ENCODE measurements at places on chromosomes 5 and 9. TPM values are rescaled to one million over a fixed set of nuclear protein-coding genes. Genes with fewer than 3 reads are reported as not detected.

DNA sequence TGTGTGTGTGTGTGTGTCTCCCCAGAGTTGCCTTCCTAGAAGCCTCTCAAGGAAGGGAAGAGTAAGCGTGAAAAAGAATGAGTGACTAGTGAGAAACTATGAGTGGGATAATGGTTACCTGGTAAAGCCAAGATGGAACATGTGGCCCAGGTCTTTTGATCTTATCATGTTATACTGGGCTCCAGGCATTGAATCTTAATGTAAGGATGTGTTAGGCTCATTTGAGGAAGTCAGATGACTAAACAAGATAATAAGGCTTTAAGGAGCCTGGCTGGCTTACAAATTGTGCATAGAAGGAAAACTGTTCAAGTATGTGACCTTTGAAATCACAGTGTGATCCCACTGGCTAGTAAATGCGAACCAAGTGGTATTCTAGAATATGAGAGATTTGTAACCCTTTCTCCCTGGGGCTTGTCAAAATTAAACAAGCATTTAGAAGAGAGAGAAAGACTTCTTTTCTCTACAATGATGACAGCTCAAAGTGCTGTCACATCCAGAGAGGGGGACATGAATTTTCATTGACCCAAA is 29.9 kb upstream of the HMHB1 start:
- no peak overlapping the region for H3K27ac ChIP-seq
- no peak overlapping the region for H3K4me3 ChIP-seq
- H3K27me3 ChIP-seq, result no peaks in the 10 kb centered on the region
- no peaks in the 10 kb centered on the region for H3K4me1 ChIP-seq

- no peaks in the 10 kb centered on the region for H3K4me1 ChIP-seq
- no peak overlapping the region for H3K4me3 ChIP-seq
- H3K27ac ChIP-seq, result no peak overlapping the region
- H3K36me3 ChIP-seq, result no peaks in the 10 kb centered on the region
- no peak for DNase-seq
Measured at GRCh38 chr5:116152169-116152568, 67.3 kb downstream of the COMMD10 start.

- peak overlapping the region; percentile 80 for H3K4me3 ChIP-seq
- no peak overlapping the region for H3K27ac ChIP-seq
- H3K4me1 ChIP-seq, result peaks cover 35% of the 10 kb centered on the region
- no peaks in the 10 kb centered on the region for H3K36me3 ChIP-seq
Measured at GRCh38 chr5:119072496-119072895, 1.6 kb downstream of the DMXL1 start.

- no peak for DNase-seq
- no peaks in the 10 kb centered on the region for H3K27me3 ChIP-seq
- H3K27ac ChIP-seq, result no peak overlapping the region
- no peaks in the 10 kb centered on the region for H3K36me3 ChIP-seq
- H3K4me3 ChIP-seq, result no peak overlapping the region
Measured at GRCh38 chr9:110769667-110770066, 101.1 kb downstream of the MUSK start.

- H3K4me1 ChIP-seq, result no peaks in the 10 kb centered on the region
- no peak overlapping the region for H3K27ac ChIP-seq
- H3K27me3 ChIP-seq, result no peaks in the 10 kb centered on the region
- H3K36me3 ChIP-seq, result no peaks in the 10 kb centered on the region
- DNase-seq, result no peak
Measured at GRCh38 chr5:91538179-91538578, 155.1 kb upstream of the ARRDC3 start.

DNA sequence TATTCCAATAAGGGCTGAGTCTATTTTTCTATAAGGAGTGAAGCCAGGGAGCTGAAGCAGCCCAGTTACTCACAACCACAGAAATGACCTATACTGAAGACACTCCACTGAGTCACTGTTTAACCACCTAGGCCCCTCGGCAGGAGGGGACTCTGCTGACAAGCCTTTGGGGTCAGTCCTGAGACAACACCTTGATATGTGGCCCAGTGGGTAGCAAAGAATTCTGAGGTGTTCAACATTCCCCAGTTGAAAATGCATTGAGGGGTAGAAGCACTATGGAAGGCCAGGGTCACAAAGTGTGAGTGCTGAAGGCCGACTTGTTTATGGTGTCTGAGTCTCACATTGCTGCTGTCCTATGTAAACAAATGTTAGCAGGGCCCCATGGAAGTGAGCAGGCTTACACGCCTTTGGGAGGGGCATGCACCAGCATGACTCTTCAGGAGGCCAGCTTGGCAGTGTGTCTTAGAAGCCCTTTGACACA is 112.6 kb upstream of the NFIL3 start:
- H3K27me3 ChIP-seq, result no peaks in the 10 kb centered on the region
- no peak overlapping the region for H3K4me3 ChIP-seq
- no peak overlapping the region for H3K27ac ChIP-seq
- DNase-seq, result no peak
- H3K4me1 ChIP-seq, result no peaks in the 10 kb centered on the region

Gene ABHD17B
- total RNA-seq, result 112 TPM
